ENCODE measurements at places on chromosomes 4 and X. TPM values are rescaled to one million over a fixed set of nuclear protein-coding genes. Genes with fewer than 3 reads are reported as not detected.

GRCh38 chr4:83831588-83831987, 295.7 kb downstream of the GPAT3 start:
- no peak overlapping the region for H3K4me3 ChIP-seq
- no peak overlapping the region for H3K27ac ChIP-seq
- H3K27me3 ChIP-seq = no peaks in the 10 kb centered on the region
- no peaks in the 10 kb centered on the region for H3K36me3 ChIP-seq

DNA sequence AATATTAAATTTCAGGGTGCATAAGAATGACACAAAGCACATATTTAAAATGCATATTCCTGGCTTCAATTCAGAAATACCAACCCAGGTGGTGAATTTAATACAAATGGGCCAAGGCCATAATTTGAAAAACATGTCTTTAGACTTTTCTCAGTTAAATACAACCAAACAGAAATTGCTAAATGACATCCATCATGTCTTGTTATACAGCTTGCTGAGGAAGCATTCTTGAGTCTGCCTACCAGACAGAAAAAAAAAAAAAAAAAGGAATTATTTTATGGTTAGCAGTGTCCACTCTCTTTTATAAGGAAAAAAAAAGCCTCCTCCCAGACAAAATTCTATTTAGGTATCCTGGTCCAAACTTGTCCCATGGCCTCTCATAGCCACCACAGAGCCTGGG, 119.1 kb downstream of the PAPSS1 start:
- no peak overlapping the region for H3K4me3 ChIP-seq
- H3K36me3 ChIP-seq = no peaks in the 10 kb centered on the region
- H3K4me1 ChIP-seq = no peaks in the 10 kb centered on the region
- no peak for DNase-seq
- H3K27me3 ChIP-seq = no peaks in the 10 kb centered on the region
- no peak overlapping the region for H3K27ac ChIP-seq

AFM gene
- 274 TPM for total RNA-seq

PPP1R2C gene
- total RNA-seq = not detected

IBSP gene
- total RNA-seq = not detected
